Immature natural killer cell (primary cell): ENCODE measurements at places on chromosomes 4 and X.

- DNase-seq: no peak
Measured at GRCh38 chr4:158015241-158015640, 157.6 kb downstream of the GASK1B start.

DNA sequence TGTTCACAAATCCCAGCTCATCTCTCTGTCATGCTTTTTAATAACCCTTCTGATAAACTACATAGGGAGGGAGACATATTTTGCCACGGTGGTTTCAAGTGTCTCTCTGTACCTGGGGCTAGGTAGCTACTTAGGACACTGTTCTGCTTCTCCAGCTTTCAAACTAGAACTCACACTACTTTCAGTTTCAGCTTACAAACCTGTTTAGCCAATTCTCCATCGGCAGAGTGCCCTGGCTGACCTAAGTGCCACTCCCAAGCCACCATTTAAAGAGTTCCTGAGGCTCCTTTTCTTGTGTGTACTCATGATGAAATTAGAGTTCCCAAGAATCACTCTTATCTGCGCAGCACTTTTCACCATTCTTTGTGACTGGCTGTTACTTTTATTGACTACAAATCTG, 899.2 kb downstream of the FAT4 start:
- no peak for DNase-seq

GRCh38 chr4:139035650-139036049, 20.1 kb downstream of the NOCT start:
- DNase-seq: no peak

- no peak for DNase-seq
Measured at GRCh38 chr4:172858731-172859230, 309.8 kb upstream of the GALNT7 start.

DNA sequence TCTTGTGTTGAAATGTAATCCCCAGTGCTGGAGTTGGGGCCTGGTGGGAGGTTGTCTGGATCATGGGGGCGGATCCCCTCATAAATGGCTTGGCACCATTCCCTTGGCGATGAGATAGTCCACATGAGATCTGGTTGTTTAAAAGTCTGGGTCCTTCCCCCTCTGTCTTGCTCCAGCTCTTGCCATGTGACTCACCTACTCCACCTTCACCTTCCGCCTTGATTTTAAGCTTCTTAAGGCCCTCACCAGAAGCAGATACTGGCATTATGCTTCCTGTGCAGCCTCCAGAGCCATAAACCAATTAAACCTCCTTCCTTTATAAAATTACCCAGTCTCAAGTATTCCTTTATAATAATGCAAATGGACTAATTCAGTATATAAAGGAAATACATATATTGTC, 111.5 kb downstream of the NR3C2 start:
- no peak for DNase-seq

DNA sequence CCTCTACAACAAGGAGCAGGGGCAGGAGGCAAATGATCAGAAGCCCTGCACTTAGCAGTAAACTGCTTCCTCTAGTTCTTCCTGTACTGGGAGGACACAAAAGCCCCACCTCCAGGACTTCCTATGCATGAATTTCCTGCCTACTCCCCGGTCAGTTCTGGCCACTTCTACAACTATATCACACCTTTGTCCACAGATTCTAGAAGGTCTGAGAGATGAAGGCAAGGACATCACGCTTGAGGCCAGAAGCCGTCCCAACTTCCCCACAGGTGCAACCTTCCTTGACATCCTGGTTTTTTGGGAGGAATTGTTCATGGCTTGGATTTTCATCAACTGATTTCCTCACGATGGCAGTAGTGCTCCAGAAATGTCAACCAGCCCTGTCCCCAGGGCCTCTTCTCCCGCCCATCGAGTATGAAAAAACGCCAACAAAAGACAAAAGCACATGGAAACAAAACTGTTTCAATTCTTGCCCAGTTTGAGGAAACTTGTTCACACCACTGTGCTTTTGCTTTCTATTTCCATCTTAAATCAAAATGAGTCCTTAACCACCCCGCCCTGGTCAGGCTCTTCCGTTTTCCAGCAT, 206.5 kb upstream of the STK26 start:
- DNase-seq: peak; percentile 91

GRCh38 chr4:99200138-99200537, 18.9 kb downstream of the ADH6 start:
- DNase-seq: no peak

DNA sequence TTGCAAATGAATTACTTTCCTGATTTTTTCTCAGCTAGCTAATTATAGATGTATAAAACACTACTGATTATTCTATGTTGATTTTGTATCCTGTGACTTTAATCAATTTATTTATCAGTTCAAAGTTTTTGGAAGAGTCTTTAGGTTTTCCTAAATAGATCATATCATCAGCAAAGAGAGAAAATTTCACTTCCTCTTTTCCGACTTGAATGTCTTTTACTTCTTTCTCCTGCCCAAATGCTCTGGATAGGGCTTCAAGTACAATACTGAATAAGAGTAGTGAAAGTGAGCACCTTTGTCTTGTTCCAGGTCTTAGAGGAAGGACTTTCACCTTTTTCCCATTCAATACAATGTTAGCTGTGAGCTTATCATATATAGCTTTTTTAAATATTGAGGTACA, 417.9 kb downstream of the PDGFC start:
- no peak for DNase-seq

GRCh38 chr4:23097251-23097650, 404.5 kb downstream of the GBA3 start:
- DNase-seq: no peak

DNA sequence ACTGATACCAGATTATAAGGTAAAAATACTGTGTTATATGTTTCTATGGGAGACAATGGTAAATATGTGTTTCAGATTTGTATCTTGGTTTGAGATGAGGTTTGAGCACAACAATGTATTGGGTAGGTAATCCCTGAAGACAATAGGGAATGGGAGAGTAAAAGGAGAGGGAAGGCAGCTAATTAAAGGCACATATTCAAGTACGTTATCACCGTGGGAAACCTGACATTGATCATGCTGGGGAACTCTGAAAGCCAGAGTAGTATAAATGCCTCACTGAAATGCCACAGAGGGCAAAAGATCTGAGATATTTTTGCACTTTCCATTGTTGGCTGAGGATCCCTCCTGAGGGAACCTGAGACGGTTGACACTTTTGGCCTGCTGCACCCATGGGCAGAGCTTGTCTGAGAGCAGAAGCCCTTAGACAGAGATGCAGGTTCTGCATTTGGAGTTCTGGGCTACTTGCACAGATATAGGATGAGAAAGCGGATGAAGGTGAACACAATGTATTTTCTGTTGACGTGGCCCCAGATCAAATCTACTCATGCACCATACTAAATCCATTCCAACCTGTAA, 506.7 kb downstream of the PCDH18 start:
- DNase-seq: no peak

GRCh38 chr4:147846318-147847155, 114.6 kb downstream of the ARHGAP10 start:
- DNase-seq: peak; percentile 72

DNA sequence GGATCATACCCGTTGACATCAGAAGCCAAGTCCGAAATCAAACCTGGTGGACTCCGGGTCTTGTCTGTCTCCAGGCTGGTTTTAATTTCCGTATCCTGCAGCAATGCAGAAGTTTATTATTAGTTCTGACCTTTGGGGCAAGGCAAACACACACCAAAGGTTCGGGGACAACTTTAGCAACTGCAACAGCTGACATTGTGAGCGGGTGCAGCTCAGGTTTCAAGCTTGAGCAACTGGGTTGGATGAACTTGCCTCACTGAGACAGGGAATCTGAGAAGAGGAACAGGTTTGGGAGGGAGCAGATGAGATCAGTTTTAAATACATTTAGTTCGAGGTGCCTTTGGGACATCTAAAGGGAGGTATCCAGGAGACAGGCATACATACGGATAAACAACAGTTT, 110.7 kb downstream of the GNL3L start:
- DNase-seq: no peak

DNA sequence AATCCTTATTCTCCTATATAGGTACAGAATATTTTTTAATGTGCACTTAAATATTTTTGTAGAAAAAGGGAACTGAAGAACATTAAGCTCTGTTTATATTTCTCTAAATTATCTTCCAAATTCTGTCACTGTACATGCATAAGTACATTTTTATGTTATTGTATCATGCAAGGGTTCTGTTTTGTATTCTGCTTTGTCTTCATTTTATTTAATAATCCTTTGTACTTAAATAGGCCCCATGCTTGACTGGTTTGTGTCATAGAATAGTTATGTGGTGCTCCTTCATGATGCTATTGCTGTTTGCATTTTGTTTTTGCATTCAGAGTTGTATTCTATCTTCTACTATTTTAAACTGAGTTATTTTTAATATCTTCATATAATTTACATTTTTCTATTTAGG, 111.9 kb upstream of the EDNRA start:
- no peak for DNase-seq

- DNase-seq: no peak
Measured at GRCh38 chr4:151114986-151115385, 15.6 kb downstream of the RPS3A start.

DNA sequence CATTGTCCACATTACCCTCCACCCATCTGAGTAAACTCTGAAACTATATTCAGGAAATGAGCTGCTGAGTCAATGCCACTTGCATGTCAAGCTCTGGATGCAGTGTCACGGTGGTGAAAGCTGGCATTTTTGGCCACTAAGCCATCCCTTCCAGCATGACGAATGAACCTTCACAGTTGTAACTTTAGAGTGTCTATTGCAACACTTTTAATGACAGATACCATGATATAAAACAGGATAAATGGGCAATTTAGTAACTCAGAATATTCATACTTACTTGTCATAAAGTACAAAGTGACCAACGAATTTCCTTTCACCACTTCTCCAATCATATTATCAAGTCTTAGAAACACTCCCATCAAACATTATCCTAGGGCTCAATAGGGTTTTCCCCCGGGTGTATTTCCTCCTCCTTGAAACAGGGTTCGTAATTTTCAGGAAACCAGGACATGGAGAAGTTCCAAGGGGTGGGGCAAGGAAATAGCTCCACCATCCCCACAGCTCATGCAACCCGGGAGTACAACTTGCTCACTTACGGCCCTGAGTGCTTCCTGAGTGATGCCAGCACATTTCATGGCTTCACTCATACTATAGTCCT, 73.1 kb downstream of the MTHFD2L start:
- no peak for DNase-seq

DNA sequence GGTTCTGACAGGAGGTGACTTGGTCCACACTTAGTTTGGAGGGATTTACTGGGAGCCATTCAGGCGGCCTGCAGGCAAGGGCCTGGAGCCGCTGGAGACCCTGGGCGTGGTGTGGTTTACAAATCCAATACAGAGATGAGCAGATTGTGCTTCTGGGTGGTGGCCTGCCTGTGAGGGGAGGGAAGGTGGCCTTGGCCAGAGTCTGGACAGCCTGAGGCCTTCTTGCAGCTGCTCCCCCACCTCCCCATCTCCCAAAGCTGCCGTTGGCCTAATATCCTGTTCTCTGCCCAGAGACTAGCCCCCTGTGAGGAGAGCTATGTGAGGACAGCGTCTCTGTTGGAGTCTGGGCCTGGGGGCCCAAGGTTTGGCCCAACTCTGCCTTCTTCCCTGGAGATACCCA, 163.9 kb upstream of the MAMLD1 start:
- no peak for DNase-seq

GRCh38 chr4:68569466-68570121, 6.5 kb downstream of the UGT2B17 start:
- no peak for DNase-seq

DNA sequence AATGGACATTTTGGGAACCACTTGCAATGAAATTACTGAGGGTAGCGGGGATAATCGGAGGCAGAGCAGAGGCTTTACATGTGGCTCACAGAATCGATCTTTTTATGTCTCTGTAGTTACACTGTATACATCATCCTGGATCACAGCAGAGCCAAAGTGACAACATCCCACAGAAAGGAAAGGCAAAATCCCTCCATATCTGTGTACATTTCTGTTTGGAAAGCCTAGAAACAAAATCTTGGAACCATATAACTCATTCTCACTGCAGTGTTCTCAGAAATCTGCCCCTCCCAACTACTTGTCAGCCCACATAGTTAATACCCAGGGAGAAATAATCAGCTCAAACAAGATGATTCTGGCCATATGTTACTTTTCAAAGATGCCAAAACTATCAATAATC, 211.6 kb downstream of the DCLK2 start:
- no peak for DNase-seq

GRCh38 chr4:180669680-180670079, 1573.5 kb upstream of the TENM3 start:
- no peak for DNase-seq

DNA sequence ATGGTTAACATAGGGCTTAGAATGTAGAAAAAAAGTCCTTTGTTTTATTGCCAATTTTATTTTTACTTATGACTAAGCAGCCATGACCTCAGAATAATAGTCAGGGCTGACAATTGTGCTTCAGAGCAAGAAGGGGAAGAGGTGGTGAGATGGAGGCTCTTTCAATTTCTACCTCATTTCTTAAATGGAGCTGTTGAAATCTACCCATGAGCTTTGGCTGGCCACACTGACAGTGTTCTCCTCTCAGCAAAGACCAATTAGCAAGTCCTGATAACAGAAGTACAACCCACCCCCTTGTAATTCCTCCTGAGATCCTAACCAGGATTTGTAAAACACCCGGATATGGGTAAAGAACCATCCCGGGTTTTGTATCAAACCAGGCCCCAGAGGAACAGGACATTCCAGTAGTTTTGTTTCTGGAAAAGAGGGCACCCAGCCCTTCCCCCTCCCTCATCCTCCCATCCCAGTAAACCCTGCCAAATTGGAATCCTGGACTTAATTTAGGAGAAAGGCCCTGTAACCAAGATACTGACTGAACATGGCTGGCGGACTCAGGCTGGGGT, at the start of gene HEPH:
HEPH (plus strand) TSS at position 399 of the 563 bp plus-strand sequence. CDS start 6,324 bp downstream, outside the sequence.
- DNase-seq: no peak

GRCh38 chr4:150600812-150601445, 19.0 kb downstream of the MAB21L2 start:
- DNase-seq: no peak

- no peak for DNase-seq
Measured at GRCh38 chr4:156595041-156595440, 376.6 kb downstream of the PDGFC start.

- peak; percentile 62 for DNase-seq
Measured at GRCh38 chrX:48945517-48946348, 11.7 kb downstream of the OTUD5 start.

GRCh38 chr4:52665592-52665991, 6.5 kb upstream of the USP46 start:
- DNase-seq: peak; percentile 14
